NCI-H2171 (cell line): ENCODE measurements at places on chromosomes 7 and 10.

- peak; percentile 20 for DNase-seq
Measured at GRCh38 chr10:61733358-61733940, 70.7 kb downstream of the CABCOCO1 start.

- DNase-seq: no peak
Measured at GRCh38 chr10:52779541-52780390, 7.2 kb upstream of the MBL2 start.

- DNase-seq: peak; percentile 15
Measured at GRCh38 chr10:35458500-35459448, 122.5 kb downstream of the CCNY start.

- DNase-seq: no peak
Measured at GRCh38 chr7:74003621-74004020, 24.4 kb upstream of the ELN start.

- no peak for DNase-seq
Measured at GRCh38 chr10:95579835-95580535, 18.8 kb upstream of the SORBS1 start.

DNA sequence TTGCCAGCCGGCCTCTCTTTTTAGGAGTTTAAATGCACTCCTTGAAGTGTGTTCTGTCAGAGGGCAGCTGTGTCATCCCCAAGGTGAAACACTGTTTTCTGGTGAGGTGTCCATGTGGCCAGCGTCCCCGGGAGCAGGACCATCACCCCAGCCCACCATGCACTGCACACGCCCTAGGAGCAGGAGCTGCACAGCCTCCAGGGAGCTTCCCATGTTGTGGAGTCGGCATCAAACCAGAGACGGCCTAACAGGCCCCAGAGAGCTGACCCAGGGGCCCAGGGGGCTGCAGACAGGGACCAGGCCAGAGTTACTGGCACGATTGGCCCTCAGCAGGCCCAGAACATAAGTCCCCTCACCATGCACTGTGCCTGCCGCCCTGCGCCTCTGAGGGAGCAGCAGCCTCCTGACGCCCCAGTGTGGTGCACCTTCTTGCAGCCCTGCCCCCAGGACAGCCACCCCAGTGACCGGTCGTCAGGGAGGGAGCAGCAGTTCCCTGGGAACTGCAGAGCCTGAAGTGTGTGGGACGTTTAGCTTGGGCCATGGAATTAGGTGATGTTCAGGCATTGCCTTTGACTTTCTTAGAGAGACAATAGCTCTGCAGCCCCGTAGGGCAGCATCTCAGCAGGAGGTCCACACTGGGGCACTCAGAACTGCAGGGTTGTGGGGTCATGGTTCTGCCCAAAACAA is 97.9 kb downstream of the NKX6-2 start:
- DNase-seq: no peak

GRCh38 chr7:153006911-153007310 is 247.4 kb downstream of the ACTR3B start:
- DNase-seq: no peak

- DNase-seq: no peak
Measured at GRCh38 chr7:149280151-149280550, 18.2 kb downstream of the ZNF783 start.

DNA sequence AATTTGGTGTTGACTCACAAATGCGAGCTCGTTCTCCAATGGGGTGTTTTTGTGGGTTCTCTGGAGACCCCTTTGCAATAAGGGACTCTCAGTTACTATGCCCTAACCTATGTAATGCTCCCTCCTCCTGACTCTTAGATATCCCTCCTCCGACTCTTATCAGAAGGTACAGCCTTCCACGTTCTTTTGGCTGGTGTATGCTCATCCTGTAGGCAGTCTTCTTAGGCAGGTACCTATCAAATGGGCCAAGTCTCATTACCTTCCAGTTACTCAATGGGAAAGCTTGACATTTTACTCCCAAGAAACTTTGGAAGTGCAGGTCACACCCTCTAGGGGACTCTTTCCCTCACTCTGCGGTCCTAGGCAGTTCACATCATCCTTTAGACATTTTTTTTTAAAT is 32.6 kb downstream of the SLC26A5 start:
- DNase-seq: no peak

GRCh38 chr10:133052076-133052475 is 35.6 kb upstream of the ADGRA1 start:
- DNase-seq: no peak

- DNase-seq: no peak
Measured at GRCh38 chr7:158809596-158809995, 19.7 kb downstream of the ESYT2 start.

- no peak for DNase-seq
Measured at GRCh38 chr7:94360926-94361325, 33.8 kb upstream of the COL1A2 start.

- DNase-seq: no peak
Measured at GRCh38 chr10:132593900-132594876, 56.6 kb downstream of the INPP5A start.

- DNase-seq: no peak
Measured at GRCh38 chr7:157499121-157499834, 162.5 kb downstream of the DNAJB6 start.

- DNase-seq: no peak
Measured at GRCh38 chr7:137704723-137705122, 142.1 kb downstream of the DGKI start.

DNA sequence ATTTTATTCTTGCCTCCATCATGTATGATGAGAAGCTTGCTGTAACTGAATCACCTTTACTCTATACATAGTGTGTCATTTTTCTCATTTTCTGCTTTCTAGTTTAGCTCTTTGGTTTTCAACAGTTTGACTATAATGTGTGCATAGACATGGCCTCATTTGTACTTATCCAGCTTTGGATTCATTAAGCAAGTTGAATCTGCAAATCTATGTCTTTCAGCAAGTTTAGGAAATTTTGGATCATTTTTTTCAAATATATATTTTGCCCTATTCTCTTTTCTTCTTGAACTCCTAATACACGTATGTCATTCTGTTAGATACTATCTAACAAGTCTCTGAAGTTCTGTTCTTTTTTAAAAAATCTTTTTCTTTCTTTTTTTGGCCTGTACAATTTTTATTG is 57.8 kb downstream of the PRLHR start:
- no peak for DNase-seq

DNA sequence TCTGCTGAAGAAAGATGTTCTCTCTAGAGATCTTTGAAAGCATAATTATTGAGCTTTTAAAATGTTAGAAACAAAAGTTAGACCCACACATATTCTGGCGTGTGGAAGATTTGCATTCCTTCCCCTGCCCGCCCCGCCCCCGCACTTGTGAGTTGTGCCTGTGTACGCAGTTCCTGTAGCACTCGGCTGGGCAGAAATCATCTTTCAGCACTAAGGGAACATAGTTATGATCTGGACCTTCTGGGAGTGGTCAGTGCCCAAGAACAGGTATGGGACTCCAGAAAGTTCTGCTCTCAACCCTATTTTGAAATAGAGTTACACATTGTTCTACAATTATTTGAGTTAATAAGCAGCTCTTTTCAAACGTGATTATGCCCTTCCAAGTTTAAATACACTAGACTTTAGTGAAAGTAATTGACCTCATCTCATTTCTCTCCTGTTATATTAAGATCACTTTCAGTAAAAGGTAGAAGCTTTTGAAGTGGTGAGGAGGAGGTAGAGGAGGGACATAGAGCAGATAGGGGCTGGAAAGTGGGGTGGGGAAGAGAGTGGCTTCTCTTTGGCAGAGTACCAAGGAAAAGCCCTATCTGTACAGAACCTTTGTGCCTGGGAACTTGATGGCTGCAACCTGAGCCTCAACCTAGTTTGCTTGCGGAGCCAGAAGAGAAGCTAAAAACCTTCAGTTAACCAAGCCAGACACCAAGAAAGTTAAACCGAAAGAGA is 5.7 kb downstream of the BLVRA start:
- no peak for DNase-seq

GRCh38 chr10:96708456-96708855 is 11.9 kb downstream of the PIK3AP1 start:
- DNase-seq: no peak

DNA sequence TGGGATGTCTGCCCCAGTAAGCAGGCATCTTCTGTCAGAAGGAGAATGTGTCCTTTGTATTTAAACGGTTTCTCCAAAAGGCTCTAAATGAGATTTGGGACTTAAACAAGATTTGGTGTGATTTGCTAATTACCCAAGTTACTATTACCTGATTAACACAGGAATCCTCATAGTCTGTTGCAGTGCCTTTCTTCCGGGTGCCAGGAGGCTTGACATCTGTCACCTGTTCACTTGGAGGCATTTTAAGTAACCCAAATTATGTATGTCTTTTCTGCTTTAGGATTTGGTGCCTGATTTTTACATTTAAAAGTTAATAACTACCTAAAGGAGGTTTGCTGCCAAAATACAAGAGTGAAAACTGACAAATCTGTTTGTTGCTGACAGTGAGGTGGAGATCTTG is 587.9 kb upstream of the GALNT17 start:
- DNase-seq: no peak

GRCh38 chr10:92490387-92490786 is 83.5 kb downstream of the IDE start:
- no peak for DNase-seq

- DNase-seq: peak; percentile 78
Measured at GRCh38 chr10:79255007-79255507, 92.2 kb upstream of the PPIF start.

GRCh38 chr10:44714451-44714850 is 196.7 kb upstream of the TMEM72 start:
- no peak for DNase-seq

- no peak for DNase-seq
Measured at GRCh38 chr10:132186488-132187429, at the start of gene DPYSL4. Gene DPYSL4 (plus strand): TSS chr10:132186948. CDS start chr10:132187064, 116 bp downstream.

DNA sequence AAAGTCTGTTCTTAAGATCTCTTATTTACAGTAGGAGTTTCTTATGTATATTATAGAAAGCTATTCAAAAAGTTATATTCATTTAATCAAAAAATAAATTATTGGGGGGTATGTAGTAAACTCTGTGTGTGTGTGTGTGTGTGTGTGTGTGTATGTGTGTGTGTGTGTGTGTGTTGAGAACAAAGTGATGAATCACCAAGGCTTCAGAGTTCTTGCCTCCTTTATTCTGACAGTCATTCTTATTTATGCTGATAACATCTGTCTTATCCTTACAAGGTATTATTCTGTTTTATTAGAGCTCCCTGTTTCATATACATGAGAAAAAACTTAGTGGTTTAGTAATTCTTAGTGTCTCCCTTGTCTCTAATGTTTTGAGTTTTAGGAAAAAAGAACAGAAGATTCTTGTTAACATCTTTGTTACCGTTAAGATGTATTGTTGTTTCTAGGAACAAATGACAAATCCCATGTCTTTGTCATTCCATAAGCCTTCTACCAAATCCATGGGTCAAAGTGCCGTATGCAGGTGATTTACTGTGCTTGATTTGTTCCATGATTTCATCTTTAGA is 424.0 kb downstream of the EXOC4 start:
- DNase-seq: no peak

- no peak for DNase-seq
Measured at GRCh38 chr7:40244226-40244625, 109.4 kb downstream of the SUGCT start.

- DNase-seq: no peak
Measured at GRCh38 chr7:87645446-87645845, 17.2 kb downstream of the RUNDC3B start.

DNA sequence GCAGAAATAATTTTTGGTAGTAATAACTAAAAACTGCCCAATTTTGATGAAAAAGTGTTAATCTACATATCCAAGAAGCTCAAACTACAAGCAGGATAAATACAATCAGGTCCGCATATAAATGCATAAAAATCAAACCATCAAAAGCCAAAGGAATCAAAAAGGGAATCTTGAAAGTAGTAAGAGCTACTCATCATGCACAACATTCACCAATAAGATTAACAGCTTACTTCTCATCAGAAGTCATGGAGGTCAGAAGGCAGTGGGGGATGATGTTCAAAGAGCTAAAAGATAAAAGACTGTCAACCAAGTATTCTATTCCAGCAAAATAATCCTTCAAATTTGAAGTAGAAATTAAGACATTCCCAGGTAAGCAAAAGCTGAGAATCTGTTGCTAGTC is 76.4 kb downstream of the CRPPA start:
- no peak for DNase-seq

DNA sequence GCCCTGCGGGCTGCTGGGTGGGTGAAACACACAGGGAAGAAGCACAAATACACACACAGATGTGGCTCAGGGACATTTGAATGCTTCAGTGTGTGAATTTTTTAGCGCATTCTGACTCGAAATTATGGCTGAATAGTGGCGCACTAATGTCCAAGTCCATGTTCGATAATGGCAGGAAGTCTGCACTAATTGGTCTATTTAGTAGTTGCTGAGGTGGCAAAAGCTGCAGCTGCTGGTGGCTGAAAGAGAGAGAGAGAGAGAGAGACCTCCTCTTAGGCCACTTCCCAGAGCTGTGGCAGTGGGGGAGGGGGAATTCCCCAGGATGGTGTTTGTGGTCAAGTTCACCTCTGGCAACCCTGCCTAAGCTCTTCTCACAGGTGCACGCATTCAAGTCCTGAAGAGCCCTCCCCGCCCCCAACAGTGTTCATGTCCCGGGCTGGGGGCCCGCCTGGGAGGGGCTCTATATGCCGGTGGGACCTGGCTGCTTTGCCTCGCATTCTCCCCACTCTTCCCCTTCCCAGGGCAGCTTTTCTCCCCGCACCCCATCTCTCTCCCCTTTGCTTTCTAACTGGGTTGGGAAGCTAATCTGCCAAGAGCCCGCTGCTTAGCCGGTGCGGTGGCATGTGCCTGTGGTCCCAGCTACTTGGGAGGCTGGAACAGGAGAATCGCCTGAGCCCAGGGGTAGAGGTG is 6.0 kb upstream of the MNX1 start:
- DNase-seq: no peak

- no peak for DNase-seq
Measured at GRCh38 chr7:71021131-71021530, 110.8 kb upstream of the GALNT17 start.

DNA sequence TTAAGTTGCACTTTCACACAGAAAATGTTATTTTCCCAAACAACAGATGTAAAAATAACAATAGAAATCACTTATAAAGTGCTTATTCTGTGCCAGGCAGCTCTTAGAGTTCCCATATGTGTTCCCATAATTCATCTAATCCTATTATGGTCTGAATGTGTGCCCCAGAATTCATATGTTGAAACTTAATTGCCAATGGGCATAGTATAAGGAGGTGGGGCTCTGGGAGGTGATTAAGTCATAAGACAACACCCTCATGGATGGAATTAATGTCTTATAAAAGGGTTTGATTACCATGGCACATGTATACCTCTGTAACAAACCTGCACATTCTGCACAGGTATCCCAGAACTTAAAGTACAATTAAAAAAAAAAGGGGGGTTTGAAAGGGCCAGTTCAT is 92.7 kb downstream of the FZD1 start:
- no peak for DNase-seq

GRCh38 chr10:132642732-132643008 is 105.1 kb downstream of the INPP5A start:
- DNase-seq: no peak
